Kasumi-1 (cell line): ENCODE measurements at places on chromosomes 6 and 20.

- DNase-seq, result no peak
Measured at GRCh38 chr20:17827759-17828559, 128.2 kb downstream of the BANF2 start.

DNA sequence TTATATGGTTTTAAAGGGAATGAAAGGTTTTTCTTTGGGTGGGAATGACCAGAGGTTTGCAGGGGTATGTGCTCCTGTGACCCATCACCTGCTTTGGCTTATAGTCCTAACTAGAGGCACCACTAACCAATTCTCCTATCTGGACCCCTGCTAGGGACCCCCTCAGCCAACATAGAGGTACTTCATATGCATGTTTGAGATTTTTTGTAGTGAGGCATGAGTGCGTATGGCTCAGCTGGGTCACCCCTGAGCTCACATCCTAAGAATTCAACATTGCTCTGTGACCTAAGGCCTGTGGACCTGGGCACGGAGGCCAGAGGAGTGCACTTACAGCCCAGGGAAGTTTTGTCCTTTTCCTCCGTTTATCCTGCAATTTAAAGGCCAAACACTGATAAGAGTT is 68.4 kb upstream of the EEF1E1 start:
- no peak for DNase-seq

GRCh38 chr20:3768342-3769130 is 983 bp upstream of the ADISSP start:
- peak; percentile 93 for DNase-seq

GRCh38 chr6:114342826-114343781 is at the start of gene HS3ST5:
Gene HS3ST5, minus strand, starts transcription at chr6:114343023. Its CDS starts 280,178 bp downstream, at chr6:114062845.
- DNase-seq, result peak; percentile 41

- no peak for DNase-seq
Measured at GRCh38 chr6:5108536-5109150, 23.5 kb downstream of the PPP1R3G start.

- DNase-seq, result no peak
Measured at GRCh38 chr6:163992701-163993100, 578.2 kb downstream of the QKI start.

GRCh38 chr20:63696628-63697356 is at the start of gene TNFRSF6B:
Gene TNFRSF6B, plus strand, starts transcription at chr20:63696652. Its CDS starts 116 bp downstream, at chr20:63696768.
- DNase-seq, result no peak

- no peak for DNase-seq
Measured at GRCh38 chr6:111813237-111813636, 60.0 kb downstream of the FYN start.

- DNase-seq, result no peak
Measured at GRCh38 chr6:52539607-52540006, 37.3 kb downstream of the TRAM2 start.

DNA sequence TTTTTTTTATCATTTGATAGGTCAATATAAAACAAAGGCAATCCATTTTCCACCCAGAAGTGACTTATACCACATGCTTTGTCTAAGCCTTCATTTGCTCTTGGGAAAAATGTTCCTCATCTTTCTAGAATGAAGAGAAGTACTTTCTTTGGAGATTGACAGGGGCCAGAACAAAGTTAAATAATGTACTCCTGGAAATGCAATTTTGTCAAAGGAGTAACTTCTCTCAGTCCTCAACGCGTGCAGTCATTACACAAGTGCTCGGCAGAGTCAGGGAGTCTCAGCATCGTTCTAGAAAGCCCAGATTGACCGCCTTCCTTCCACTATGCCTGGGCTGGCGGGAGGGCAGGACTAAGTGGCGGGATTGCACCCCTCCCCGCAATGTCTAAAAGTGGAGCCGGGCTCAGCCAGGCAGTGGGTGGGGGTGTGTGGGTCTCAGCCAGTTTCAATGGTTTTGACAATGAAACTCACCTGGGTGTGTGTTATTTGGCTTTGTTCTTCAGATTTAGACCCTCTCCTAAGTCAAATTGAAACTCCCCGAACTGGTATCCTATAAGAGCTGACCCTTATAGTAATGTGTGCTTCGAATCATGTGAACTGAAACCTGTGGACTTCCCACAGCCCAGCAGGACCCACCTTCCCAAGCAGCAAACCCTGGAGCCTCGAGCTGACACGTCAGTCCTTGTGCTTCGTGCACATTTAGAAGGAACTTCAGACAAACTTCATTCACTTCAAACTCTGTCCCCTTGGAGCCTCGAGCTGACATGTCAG is 63.2 kb upstream of the DUSP22 start:
- no peak for DNase-seq

DNA sequence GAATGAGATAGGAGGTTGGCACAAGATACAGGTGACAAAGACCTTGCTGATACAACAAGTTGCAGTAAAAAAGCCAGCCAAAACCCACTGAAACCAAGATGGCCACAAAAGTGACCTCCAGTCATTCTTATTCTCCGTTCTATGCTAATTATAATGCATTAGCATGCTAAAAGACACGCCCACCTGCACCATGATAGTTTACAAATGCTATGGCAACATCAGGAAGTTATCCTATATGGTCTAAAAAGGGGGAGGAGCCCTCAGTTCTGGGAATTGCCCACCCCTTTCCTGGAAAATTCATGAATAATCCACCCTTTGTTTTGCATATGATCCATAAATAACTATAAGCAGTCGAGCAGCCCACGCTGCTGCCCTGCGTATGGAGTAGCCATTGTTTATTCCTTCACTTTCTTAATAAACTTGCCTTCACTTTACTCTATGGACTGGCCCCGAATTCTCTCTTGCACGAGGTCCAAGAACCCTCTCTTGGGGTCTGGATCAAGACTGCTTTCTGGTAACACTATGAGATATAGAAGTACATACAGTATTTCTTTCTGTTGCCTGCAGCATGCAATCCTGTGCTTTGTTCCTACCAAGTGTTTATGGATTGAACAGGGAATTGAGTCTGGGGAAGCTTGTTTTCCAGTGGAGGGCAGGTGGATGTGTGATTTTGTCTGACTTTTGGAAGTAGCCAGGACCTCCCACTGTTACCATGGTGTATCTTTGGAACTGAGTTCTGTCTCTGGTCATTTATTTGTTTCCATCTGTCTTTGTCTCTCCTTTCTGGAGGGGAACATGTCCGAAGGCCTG is 72.0 kb upstream of the TGM3 start:
- no peak for DNase-seq

GRCh38 chr6:136613477-136613876 is 63.3 kb upstream of the MAP7 start:
- DNase-seq, result no peak

DNA sequence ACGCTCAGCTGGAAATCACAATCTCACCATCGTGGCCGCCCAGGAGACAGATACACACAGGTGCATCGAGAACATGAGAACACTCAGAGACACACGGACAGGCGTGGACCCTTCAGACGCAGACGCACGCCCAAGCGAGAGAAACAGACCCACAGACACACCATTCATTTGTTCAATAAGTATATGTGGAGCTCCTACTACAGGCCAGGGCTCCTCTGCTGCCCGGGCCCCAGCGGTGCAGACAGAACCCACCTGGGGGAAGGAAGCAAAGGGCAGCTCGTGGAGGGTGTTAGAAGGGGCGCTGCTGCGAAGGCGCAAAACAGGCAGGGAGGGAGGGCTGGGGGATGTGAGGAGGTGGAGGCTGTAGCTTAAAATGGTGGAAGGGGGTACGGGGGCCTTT is 39.2 kb downstream of the SRC start:
- no peak for DNase-seq

- DNase-seq, result no peak
Measured at GRCh38 chr20:48406912-48407340, 420.9 kb downstream of the PREX1 start.

GRCh38 chr6:36925809-36926208 is 28.7 kb upstream of the PI16 start:
- DNase-seq, result no peak

GRCh38 chr6:111990214-111990613 is 63.7 kb upstream of the CCN6 start:
- DNase-seq, result no peak

- DNase-seq, result no peak
Measured at GRCh38 chr6:147055821-147056392, 148.3 kb upstream of the STXBP5 start.

- no peak for DNase-seq
Measured at GRCh38 chr20:50794181-50794845, 548 bp upstream of the BCAS4 start.

DNA sequence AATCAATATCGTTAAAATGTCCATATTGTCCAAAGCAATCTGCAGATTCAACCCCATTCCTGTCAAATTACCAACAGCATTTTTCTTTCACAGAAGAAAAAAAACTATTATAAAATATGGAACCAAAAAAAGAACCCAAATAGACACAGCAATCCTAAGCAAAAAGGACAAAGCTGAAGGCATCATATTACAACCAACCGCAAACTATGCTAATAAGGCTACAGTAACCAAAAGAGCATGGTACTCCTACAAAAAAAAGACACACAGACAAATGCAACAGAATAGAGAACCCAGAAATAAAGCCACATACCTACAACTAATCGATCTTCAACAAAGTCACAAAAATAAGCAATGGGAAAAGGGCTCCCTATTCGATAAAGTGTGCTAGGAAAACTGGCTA is 49.2 kb downstream of the RNGTT start:
- DNase-seq, result no peak

GRCh38 chr20:63553251-63553932 is 567 bp upstream of the FNDC11 start:
- DNase-seq, result peak; percentile 26

- no peak for DNase-seq
Measured at GRCh38 chr20:24382331-24382730, 87.1 kb upstream of the SYNDIG1 start.

DNA sequence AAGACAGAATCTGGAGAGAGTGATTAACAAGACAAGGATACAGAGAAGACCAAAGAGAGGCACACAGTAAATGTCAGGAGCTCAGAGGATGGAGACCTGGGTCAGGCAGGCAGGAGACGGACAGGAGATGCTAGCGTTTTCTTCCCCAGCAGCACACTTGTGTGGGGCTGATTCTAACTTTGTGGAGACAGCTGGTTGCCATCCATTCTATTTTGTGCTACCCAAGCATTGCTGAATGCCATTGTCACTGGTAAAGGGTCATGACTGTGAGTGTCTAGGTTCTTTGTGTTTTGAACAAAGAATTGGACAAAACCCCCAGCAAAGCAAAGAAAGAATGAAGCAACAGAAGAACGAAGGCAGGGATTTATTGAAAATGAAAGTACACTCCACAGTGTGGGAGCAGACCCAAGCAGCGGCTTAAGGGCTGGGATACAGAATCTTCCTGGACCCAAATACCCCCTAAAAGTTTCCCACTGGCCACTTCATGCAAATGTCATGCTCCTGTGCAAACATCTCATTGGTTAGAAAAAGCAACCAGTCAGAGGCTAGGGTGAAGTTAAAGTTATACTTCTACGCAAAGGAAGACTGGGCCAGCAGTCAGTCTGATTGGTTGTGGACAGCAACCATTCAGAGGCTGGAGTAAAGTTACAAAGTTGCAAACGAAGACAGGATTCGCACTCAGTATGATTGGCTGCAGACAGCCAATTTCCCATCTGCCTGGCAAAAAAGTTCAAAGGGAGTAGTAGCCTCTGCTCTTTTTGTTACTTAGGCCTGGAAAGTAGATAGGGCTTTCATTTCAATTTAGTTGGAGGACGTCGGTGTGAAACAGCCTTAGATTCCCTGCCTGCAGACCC is 17.5 kb downstream of the PTK7 start:
- DNase-seq, result no peak

DNA sequence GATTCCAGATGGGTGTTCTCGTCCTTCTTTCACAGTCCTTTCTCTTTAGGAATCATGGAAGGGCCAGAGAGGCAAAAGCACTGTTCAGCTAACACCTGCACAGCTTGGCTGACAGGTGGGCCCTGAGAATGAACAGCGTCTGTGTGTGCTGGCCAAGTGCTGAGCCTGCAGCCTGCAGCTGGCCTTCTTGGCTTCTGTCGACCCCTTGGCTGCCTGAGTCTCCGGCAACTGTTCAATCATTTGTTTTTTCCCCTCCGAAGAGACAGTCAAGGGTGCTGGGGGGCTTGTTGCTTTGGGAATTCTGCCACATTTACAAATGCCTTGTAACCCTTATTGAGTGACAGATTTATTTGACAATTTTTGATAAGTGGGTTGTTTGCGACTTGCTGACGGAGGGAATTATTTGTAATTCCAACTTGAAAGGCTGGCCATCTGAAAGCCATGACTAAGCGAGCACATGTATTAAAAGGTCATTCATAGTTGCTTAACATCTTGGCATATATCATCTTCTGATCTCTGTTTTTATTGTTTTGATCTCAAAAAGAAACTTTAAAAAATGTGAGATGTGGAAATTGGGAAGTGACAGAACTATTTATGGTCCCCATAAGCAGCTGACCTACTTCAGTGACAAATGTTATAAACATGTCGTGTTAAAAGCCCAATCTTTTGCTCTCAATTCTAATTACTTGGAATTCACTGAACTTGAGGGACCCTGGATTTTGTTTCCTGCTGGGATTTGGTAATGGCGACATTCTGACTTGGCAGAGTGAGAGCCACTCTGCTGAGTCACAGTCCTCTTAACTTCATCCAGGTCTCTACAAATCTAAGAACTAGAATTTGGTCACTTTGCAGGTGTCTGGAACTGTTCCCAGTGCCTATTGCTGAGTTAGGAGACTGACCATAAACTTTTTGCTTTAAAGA is 41.9 kb upstream of the FERMT1 start:
- no peak for DNase-seq

GRCh38 chr6:12261502-12261901 is 28.7 kb upstream of the EDN1 start:
- no peak for DNase-seq

DNA sequence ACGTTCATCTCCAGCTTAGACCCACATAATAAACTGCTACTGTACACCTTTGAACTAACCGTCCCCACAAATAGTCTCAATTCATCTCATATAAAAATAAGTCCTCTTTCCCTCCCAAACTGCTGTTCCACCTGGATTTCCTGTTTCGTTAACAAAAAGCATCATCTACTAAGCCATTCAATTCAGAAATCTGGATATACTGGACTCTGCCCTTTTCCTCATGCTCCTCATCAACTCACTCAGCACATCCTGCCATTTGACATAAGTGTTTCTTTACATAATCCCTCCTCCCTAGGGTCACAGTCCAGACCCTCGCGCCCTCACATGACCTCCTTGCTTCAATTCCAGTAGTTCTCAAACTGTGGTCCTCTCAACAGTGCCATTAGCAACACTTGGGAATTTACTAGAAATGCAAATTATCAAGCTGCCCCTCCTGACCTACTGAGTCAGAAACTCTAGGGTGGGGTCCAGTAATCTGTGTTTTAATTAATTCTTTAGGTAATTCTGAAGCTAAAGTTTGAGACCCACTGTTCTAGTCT is 4.5 kb downstream of the MKKS start:
- no peak for DNase-seq

- DNase-seq, result no peak
Measured at GRCh38 chr6:102732898-102733297, 1339.4 kb downstream of the GRIK2 start.
